DMS53 (cell line): ENCODE measurements at places on chromosomes 7 and 10.
A peak's percentile ranks its signal among the peaks of the same experiment; 100 is the strongest.

DNA sequence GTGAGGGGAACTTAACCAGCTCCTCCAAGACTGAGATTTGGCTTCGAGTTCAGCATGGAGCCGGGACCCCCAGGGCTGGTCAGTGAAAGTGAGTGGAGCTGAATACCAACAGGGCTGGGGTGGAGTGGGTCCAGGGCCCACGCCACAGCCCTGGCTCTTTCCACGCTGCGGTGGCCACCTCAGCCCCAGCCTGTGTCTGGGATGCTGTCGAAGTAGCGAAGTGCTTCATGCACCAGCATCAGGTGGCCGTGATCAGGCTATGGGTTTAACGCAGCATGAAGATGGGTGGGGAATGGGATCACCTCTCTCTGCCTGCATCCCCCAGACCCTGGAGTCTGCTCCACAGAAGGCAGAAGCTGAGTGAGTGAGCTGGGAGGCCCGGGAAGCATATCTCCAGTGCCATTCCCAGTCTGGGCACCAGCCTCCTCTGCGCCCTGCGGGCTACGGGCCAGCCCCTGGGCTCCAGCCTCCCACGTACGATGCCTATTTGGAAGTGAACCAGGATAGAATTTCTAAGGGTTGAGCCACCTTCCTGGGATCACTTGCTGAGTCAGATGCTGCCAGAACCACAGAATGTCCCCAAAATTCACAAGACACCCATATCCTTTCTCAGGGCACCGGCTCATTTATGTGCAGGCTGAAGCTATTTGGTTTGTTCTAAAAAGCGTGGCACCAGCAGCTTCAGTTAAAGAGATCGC is 131.1 kb upstream of the CHST15 start:
- no peak for DNase-seq

- no peak for DNase-seq
Measured at GRCh38 chr10:35397953-35398352, 61.6 kb downstream of the CCNY start.

DNA sequence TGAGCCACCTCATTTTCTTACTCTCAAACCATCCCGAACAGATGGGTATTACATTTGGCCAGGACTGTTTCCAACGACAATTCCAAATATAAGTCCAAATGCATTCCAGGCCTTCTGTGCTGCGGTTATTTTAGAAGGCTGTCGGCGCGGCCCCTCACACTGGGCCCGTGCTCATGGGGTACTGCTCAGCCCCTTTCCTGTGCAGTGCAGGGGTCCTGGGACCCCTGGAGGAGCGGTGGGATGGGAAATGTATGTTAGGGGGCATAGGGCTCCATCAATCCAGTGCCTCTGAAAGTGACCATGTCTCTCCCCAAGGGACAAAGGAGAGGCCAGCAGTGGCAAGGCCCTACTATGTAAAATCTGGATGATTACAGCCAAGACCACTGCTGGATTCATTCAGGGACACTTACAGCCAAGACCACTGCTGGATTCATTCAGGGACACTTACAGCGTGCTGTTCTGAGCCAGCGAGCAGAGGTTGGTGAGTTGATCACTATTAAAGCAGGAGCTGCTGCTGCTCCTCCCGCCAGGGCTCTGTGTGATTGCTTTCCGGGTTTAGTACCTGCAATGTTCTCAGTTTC is 66.3 kb downstream of the CHST15 start:
- DNase-seq, result no peak

DNA sequence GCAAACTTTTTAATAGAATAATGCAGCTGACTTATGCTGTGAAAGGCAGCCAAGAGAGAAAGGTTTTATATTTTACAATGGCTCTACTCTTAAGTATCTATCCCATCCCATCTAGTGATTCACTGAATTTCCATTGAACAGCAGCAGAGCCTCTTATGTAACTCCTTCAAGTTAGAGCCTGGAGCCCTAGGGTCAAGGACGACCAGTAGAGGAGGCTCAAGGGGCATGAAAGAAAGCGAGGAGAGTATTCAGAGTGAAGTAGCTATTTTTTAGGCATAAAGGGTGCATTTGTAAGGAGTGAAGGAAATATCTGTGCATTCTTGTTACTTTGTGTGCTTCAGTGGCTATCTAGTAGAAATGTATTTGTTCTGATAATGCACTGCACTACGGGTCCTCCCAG is 180.2 kb upstream of the TPK1 start:
- DNase-seq, result peak; percentile 78
